Activated naive CD4-positive, alpha-beta T cell (primary cell): ENCODE measurements at places on chromosomes 4 and X.

DNA sequence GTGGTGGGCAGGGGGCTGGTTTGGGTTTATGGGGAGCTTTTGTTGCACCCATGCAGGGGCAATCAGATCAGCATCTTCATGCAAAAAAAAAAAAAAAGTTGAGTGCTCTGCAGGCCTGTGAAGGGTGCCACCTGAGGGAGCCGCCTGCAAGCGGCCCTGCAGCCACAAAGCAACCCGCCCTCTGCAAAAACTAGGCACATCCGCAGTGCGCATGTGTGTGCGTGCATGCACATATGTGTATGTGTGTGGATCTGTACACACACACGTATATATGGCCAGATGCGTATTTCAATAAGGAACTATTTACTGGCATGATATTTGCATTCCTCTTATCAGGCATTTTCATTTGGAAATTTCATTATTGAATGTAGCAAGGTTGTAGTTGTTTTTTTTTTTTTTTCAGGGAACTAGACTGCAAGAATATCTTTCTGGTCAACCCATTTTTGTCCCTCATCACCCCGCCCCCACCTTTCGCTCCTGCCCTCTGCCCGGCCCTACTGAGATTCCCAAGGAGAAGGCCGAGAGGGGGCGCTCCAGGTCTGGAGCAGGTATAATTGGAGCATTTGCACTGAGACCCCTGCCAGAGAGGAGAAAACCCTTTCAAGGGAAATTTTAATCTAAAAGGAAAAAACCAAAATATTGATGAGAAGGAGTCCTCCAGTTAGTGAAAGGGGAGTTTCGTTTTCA is 18.1 kb downstream of the CCNQ start:
- DNase-seq = no peak

GRCh38 chr4:119897260-119897659 is 169.4 kb downstream of the MAD2L1 start:
- DNase-seq = no peak

GRCh38 chr4:105710012-105710600 is 1.5 kb downstream of the GSTCD start:
- no peak for DNase-seq

GRCh38 chr4:138659037-138659811 is 356.4 kb upstream of the NOCT start:
- no peak for DNase-seq

DNA sequence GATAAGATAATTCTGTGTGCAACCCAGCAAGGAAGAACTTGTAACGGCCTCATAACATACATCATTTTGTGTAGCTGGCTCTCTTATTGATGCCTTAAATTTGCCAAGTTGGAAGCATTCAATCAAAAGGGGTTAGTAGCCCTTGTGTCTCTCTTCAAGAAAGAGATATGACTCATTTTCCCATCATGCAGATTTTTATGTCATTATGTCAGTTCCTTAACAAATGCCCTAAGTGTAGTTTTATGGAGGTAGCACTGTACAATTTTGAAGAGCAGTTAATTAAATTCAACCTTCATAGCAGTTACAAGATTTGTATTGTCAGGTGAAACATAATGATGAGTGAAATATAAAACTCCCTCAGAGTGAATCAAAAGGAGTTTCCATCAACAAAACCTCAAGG is 215.6 kb downstream of the GRIA3 start:
- no peak for DNase-seq

DNA sequence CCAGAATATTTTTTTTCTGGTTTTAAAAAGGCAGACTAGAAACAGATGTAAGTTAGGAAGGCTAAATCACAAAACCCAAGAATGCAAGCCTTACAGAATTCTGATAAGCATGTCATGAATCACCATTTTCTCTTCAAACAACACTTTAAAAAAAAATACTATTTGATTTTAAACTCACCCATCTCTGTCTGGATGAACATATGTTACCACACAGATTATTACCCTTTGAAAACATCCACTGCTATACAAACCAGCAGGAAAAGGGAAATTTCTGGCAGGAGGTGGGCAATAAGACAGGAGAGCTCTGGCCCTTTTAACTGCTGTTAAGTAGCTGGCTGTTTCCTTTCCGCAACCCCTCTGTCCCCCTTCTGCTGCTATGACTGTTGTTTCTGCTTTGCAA is 317.7 kb upstream of the NOCT start:
- DNase-seq = no peak

DNA sequence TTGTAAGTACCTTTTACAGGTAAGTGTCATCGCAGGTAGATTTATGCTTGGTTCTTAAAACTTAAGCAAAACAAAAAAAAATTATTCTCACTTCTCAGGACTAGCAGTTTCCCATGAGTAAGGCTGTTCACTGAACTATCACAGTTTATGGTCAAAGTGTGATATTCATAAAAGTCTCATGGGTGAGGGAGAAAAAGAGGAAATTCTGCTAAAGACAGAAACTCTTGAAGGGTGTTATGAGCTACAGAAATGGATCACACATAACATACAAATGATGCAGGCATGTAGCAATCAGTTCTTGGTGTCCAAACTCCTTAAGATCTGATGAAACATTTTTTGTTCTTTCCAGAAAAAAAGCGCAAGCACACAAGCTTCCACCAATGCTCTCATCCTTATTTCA is 8.5 kb downstream of the RAB9A start:
- DNase-seq = no peak

- DNase-seq = no peak
These were observed 275.8 kb downstream of the PTTG2 start for GRCh38 chr4:38236003-38236402.
